ENCODE measurements at places on chromosomes 7 and 10. TPM values are rescaled to one million over a fixed set of nuclear protein-coding genes. Genes with fewer than 3 reads are reported as not detected.

GRCh38 chr7:26388256-26388655, 96.6 kb downstream of the SNX10 start:
- H3K27me3 ChIP-seq: no peaks in the 10 kb centered on the region
- H3K36me3 ChIP-seq: no peaks in the 10 kb centered on the region
- H3K4me3 ChIP-seq: no peak overlapping the region
- no peak for DNase-seq

GRCh38 chr10:118395947-118396346, 53.8 kb upstream of the FAM204A start:
- no peak overlapping the region for H3K27ac ChIP-seq
- peaks cover 21% of the 10 kb centered on the region for H3K27me3 ChIP-seq
- H3K4me1 ChIP-seq: peaks cover 11% of the 10 kb centered on the region
- no peak for DNase-seq

DNA sequence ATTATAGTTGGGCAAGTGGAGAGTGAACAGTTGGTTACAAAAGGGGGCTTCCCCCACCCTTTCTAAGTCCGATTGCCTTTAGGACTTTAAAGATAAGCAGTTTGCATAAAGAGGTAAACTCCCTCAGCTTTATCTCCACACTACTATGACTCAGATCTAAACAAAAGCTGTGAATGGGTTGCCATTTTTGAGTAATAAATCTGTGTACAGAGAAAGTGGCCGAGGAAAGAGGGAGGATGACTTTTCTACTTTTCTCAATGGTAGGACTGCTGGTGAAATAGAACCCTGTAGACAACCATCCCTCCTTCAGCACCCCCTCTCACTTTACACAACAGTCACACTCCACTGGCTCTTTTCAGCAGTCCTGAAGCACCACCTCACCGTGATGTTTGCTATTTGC, 71.2 kb downstream of the DNMBP start:
- H3K36me3 ChIP-seq: peaks cover 29% of the 10 kb centered on the region
- no peak overlapping the region for H3K27ac ChIP-seq
- no peaks in the 10 kb centered on the region for H3K27me3 ChIP-seq
- H3K4me1 ChIP-seq: no peaks in the 10 kb centered on the region
- H3K4me3 ChIP-seq: no peak overlapping the region
- DNase-seq: no peak

DNA sequence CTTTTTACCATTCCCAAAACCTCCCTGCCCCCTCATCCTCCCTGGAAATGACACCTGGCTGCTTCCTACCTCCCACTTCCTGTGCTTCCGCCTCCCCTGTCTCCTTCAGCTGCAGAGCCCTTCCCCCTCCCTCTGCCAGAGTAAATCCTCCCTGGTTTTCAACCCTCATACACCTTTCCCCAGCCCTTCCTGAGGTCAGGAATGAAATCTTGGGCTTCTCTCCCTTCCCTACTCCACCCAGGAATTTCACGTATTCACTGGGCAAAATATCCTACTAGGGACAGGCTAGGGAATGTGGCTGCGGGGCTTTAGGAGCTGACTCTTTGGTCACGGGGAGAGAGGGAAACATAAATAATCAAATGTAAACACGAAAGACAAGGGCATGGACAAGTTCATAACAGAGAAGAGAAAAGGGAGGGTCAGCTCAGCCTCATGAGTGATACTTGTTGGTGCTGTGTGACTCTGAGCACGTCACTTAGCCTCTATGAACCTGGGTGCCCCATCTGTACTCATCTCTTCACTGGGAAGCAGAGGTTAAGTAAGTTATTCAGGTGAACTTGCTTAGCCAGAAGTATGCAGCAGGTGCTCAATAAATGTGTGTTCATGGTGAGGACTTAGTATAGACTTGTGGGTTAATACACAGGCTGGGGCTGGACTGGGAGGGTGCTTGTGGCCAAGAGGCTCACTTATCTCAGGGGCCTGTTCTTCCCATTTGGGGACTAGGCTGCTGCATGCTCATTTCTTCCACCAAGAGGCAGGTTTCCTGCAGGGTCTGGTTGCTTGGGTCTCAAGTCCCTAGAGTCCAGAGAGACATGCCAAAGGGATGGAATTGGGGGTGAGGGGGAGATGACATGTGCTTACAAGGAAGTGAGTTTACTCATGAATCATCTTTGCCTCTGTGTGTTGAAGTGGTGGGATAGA, 10.0 kb upstream of the DUSP5 start:
- H3K4me1 ChIP-seq: peaks cover 13% of the 10 kb centered on the region
- peak overlapping the region; percentile 35 for H3K27ac ChIP-seq
- no peaks in the 10 kb centered on the region for H3K36me3 ChIP-seq
- no peak overlapping the region for H3K4me3 ChIP-seq
- peaks cover 3% of the 10 kb centered on the region for H3K27me3 ChIP-seq

- no peaks in the 10 kb centered on the region for H3K27me3 ChIP-seq
- DNase-seq: no peak
- H3K4me3 ChIP-seq: no peak overlapping the region
- H3K36me3 ChIP-seq: peaks cover 29% of the 10 kb centered on the region
- H3K4me1 ChIP-seq: peaks cover 93% of the 10 kb centered on the region
Observed at GRCh38 chr7:150373049-150373801, 4.6 kb downstream of the REPIN1 start.

GRCh38 chr7:116216956-116217571, 6.7 kb downstream of the TES start:
- DNase-seq: no peak
- H3K27me3 ChIP-seq: no peaks in the 10 kb centered on the region
- H3K4me3 ChIP-seq: no peak overlapping the region

DNA sequence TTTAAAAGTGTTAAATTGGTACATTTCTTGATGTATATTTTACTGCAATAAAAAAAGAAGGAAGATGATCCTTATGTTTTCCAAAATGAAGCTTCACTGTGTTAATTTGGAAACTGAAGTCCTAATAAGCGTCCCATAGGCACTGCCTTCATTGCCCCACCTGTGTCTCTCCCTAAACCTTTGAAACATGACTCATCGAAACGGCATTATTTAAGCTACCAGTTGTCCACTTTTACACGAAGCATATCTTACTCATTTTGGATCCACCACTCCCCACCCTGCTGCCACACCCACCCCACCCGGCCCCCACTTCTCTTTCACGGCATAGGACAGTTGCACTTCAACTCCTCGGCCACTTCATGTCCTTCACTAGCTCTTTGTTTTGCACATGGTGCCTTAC, 85.5 kb downstream of the KIAA1549 start:
- H3K27me3 ChIP-seq: no peaks in the 10 kb centered on the region
- H3K36me3 ChIP-seq: no peaks in the 10 kb centered on the region
- no peak overlapping the region for H3K27ac ChIP-seq
- no peak overlapping the region for H3K4me3 ChIP-seq
- DNase-seq: no peak
- no peaks in the 10 kb centered on the region for H3K4me1 ChIP-seq

The C10orf67 gene
- polyA plus RNA-seq: 0.26 TPM

The CYP2C9 gene
- polyA plus RNA-seq: not detected

The PHKG1 gene
- 0.93 TPM for polyA plus RNA-seq

The ZNF804B gene
- not detected for polyA plus RNA-seq

The COL17A1 gene
- 0.50 TPM for polyA plus RNA-seq

The GBX1 gene
- not detected for polyA plus RNA-seq

Measured in spleen (tissue), 13 donors.